Activated CD4-positive, alpha-beta T cell treated with anti-CD3 and anti-CD28 coated beads for 36 hours (primary cell): ENCODE measurements at places on chromosomes 7 and 10. TPM values are rescaled to one million over a fixed set of nuclear protein-coding genes. Genes with fewer than 3 reads are reported as not detected.

The UCN3 gene
- total RNA-seq = not detected

The LIPN gene
- not detected for total RNA-seq

The ELAPOR2 gene
- total RNA-seq = 4.4 TPM

DNA sequence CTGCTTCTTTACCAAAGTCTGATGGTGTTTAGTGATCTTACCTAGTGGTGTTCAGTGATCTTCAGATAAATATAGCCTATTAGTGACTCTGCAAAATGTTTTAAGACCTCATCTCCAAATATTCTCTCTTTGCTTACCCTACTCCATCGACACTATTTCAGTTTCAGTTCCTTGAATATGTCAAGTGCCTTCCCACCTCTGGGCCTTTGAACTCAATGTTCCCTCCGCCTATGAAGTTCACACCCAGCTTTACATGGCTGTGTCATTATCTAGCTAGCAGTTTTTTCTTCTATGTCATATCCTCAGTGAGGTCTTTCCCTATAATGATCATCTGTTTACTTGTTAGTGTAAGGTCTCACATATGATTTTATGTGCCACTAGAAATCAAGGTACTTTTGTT is 322.6 kb downstream of the DGKB start:
- no peak overlapping the region for H3K27ac ChIP-seq
- no peaks in the 10 kb centered on the region for H3K36me3 ChIP-seq
- no peak for DNase-seq
- no peaks in the 10 kb centered on the region for H3K4me1 ChIP-seq

GRCh38 chr7:111954056-111954455 is 252.1 kb downstream of the DOCK4 start:
- H3K27me3 ChIP-seq = no peaks in the 10 kb centered on the region
- H3K4me1 ChIP-seq = no peaks in the 10 kb centered on the region
- no peak overlapping the region for H3K4me3 ChIP-seq

GRCh38 chr7:5494683-5495561 is 71.3 kb upstream of the TNRC18 start:
- H3K27ac ChIP-seq = no peak overlapping the region
- H3K27me3 ChIP-seq = no peaks in the 10 kb centered on the region
- peaks cover 7% of the 10 kb centered on the region for H3K36me3 ChIP-seq
- no peak overlapping the region for H3K4me3 ChIP-seq

- no peaks in the 10 kb centered on the region for H3K4me1 ChIP-seq
- no peak overlapping the region for H3K27ac ChIP-seq
- no peak overlapping the region for H3K4me3 ChIP-seq
- H3K36me3 ChIP-seq = no peaks in the 10 kb centered on the region
Measured at GRCh38 chr7:42770114-42770513, 141.8 kb downstream of the C7orf25 start.
